Stimulated activated CD4-positive, alpha-beta T cell treated with anti-CD3 and anti-CD28 coated beads, Interleukin-2, amount 100 ng/mL, for 24 hours (primary cell): ENCODE measurements at places on chromosomes 1 and 21.

- DNase-seq: peak; percentile 61
Observed at GRCh38 chr1:47507881-47508701, 70.2 kb downstream of the FOXD2 start.

- DNase-seq: no peak
Observed at GRCh38 chr1:21618561-21619374, 50.4 kb downstream of the RAP1GAP start.

- no peak for DNase-seq
Observed at GRCh38 chr1:199170711-199171110, 531.9 kb downstream of the PTPRC start.

DNA sequence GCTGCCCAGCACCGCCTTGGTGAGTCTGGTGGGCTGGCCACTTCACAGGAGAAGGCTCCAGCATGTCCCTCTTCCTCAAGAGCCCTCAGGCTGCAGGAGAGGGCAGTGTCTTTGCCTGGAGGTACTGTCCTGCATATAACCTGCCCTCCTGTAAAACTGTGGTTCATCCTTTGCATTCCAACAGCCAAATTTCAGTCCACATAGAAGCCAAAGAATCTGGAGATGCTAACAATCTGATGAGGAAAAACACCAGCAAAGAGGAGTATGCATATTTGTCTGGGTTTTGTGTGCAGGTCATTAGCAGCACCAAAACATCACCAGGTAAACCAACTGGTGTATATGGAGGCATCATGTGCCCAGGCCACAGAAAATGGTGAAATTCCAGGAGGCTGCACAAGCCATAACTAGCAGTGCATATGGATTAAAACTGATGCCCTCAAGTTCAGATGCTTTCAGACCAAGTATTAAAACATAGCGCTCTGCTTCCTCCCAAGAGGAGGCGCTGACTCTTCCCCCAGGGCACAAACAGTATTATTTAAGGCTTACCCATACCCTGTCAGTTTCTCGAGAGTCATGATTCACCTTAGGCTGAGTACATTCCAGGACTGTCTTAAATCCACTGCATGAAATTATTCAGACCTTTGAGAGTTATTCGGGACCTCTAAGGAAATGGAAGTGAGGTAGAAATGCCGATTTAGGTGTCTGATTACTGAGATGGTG is 150.5 kb upstream of the COA6 start:
- DNase-seq: no peak

DNA sequence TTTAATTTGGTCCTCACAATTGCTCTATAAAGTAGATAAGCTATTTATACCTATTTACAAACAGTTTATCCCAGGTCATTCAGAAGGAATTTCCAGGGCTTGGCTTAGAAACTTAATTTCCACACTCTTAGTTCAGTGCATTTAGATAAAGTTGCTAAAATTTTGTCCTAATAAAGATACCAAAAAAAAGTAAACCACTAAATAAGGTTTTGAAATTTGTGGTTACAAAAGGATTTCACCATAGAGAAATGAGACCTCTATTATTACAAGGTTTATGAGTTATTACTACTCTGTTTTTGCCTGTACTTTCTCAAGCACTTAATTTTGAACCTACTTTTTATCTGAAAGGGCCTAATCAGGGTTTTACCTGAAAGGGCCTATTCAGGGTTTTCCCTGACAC is 22.4 kb downstream of the PTPN22 start:
- no peak for DNase-seq

- peak; percentile 81 for DNase-seq
Observed at GRCh38 chr1:212432661-212433576, at the start of gene NENF. TSS of gene NENF (plus strand) at chr1:212432920. CDS start at chr1:212432944, 24 bp downstream.

DNA sequence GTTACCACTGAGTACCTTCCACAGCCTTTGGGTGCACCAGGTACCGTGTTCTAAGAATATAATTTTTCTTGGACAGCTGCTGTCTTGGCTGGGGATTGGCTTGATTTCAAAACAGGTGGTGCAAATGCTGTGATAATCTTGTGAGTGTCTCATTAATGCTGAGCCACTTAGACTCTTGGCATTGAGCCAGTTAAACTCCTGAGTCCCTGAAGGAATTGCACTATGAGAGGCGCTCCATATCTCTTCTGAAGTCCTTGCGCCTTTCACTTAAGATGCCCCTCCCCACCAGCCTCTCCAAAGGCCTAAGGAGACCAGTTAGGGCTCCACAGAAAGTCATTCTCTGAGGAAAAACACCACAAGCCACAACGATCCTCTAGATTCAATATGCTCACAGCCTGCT is 51.0 kb downstream of the BACH1 start:
- DNase-seq: no peak

DNA sequence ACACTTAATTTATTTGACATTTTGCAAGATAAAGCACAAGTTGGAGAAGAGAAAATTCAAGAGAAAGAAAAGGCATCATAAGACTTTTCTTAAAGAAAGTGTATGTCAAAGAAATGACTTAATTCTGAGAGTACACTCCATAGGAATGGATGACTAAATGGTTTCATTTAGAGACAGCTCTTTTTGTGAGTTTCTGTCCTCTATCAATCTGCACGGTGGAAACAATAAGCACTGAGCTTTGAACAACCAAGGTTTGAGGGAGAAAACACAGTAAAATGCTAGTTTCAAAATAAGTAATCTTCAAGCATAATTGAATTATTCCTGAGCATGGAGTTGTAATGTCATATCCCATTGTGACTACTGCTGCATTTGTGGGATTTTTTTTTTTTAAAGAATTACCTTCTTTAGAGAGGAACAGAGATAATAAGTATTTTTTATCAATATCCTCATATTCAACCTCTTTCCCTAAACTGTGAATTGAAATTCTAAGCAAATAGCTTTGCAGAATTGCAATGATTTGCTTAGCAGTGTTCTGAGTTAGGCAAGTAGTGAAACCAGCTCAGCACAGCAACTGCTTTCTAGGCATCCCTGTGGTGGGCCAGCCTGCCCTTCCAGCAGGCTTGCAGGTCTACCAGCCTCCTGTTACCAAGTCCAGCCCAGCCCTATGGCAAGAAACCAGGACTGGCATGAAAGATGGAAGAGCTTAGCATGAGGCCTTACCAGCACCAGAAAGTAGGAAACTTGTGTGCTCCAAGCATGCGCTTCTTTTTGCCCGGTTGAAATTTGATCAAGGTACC is 38.2 kb downstream of the KCNJ6 start:
- no peak for DNase-seq

DNA sequence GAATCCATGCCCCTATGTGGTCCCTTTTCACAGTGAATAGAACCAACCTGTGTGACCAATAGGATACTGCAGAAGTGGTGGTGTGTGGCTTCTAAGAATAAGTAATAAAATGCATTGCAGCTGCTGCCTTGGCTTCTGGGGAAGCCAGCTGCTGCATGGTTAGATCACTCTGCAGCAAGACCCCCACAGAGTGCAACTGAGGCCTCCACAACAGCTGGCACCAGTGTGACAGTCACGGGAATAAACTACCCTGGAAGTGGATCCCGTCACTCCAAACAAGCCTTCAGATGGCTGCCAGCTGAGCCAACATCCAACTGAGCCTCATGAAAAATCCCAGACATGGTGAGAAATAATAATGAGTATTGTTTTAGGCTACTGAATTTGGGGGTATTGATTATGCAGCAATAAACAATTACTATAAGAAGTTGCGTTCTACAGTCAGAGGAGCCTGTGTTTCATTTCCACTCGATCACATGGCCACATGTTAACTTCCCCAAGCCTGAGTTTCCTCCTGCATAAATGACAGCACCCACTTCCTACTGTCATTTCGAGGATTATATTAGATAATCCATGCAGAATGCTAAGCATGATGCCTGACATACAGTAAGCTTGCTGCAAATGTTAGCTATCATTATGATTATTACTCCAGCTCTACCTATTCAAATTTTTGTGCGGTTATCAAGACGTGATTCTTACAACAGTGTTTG is 20.8 kb upstream of the COG2 start:
- no peak for DNase-seq

DNA sequence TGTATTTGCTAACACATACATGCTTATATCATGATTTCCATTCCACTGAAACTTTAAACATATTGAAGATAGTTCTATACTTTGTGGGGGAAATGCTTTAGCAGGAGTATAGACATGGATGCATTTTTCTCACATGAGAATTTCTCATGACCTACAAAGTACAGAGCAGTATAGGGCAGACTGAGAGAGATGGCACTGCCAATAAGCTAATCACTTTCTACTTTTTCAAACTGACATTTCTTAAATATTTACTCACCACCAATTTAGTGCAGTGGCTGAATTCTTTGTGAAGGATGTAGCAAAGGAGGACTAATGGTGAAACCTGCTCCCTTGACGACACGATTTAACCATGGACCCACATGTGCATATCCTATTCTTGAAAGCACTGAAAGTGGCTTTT is 923.5 kb downstream of the ADGRL2 start:
- no peak for DNase-seq

DNA sequence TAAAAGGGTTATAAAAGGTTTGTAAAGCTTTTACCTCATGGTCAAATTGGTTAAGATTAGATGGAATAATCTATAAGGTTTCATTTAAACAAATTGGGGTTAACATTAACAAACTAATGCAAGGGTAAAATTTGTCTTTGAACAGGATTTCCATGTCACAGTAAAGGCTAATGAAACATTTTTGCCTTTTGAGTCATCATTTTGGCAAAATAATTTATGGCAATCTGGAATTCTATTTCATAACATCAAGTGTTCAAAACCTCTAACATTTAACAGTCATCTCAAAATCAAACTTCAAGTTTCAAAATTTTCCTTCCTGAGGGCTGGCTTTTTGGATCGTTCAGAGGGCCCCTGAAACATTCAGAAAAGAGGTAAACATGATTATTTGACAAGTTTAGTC is 6.6 kb upstream of the CD46 start:
- no peak for DNase-seq

DNA sequence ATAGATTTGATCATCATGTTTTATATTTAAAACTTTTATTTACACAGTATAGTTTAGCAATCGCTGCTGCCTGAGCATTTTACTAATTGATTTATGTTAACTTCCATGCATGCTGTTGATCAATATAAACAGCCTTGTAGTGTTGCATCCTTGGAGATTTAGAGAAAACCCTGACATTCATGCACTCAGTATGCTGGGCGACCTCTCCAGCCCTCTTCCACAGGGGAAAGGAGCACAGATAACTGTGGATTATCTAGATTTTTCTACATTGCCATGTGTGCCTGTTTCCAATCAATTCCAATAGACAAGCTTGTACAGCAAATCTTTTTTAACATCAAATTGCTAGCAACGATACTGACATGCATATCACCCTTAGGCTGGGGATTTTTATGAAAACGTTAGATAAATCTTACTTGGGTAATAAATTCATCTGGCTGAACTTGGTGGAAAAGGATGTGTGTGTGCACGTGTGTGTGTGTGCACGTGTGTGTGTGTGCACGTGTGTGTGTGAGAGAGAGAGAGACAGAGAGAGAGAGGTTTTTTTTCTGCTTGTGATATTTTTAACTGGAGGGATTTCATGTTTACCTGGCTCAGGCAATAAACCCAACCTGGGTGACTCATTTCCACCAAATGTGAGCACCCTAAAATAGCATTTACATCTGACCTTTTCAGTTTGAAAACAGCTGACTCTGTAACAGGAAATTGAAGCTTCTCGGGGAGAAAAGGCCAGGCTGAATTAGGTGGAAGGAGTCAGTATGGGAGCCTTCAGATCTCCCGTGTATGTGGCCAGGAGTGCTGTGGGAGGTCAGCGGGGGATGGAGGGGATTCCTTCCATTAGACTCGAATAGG is 339.8 kb downstream of the PRDM2 start:
- DNase-seq: no peak

DNA sequence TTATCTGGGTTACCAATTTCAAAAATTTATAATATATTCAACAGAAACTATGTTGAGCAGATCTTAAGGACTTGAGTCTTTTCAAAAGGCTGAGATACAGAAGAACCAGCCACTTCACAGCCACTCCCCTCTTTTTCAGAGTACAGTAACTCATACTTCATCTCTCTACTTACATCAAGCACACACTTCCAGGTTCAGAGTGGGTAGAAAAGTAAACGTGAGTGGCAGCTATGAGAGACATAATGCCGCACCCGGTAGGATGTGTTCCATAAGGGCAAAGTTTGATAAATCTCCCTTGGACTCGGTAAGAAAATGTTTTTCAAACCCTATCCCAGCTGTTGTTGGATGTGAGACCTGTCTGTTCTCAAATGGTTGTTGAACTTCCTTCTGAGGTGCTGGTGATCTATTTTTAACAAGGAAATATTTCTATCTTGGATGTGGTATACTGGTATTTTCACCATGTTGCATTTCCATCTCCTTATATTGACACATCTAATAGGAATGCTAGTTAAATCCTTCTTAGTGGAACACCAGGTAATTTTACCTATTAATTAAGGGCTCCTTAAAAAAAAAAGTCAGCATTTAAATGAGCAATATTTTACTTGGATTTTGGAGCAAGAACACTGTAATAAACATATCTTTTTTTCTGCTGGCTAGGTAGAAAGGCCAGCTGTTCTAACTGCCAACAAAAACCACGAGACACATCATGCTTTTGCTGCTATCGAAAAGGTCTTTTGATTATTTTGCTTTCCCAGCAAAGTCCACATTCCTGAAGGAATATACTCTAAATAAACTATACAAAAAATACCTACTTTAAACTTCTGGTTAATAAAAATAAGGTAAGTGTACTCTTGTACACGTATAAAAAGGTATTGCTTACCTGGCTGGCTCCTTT is 28.2 kb downstream of the CNN3 start:
- no peak for DNase-seq
